Activated T-helper 2 cell treated with anti-CD3 and anti-CD28 coated beads, Interferon-gamma antibody, Interleukin-2, Interleukin-4, amounts not matched to agents 10 μg/mL and 5 μg/mL and 100 μg/mL, durations not matched to agents 14 hours and 24 hours and 36 hours (primary cell): ENCODE measurements at places on chromosomes 13 and 19. TPM values are rescaled to one million over a fixed set of nuclear protein-coding genes. Genes with fewer than 3 reads are reported as not detected.

The STX10 gene
- 68.9 and 69.1 TPM in 2 replicates for total RNA-seq

The ZNF534 gene
- total RNA-seq, result not detected in 2 replicates

- H3K27me3 ChIP-seq, result no peaks in the 10 kb centered on the region
- DNase-seq, result no peak
- no peak overlapping the region for H3K4me3 ChIP-seq
- no peaks in the 10 kb centered on the region for H3K36me3 ChIP-seq
These were observed 23.8 kb upstream of the LMO7 start for GRCh38 chr13:75612354-75612753.

DNA sequence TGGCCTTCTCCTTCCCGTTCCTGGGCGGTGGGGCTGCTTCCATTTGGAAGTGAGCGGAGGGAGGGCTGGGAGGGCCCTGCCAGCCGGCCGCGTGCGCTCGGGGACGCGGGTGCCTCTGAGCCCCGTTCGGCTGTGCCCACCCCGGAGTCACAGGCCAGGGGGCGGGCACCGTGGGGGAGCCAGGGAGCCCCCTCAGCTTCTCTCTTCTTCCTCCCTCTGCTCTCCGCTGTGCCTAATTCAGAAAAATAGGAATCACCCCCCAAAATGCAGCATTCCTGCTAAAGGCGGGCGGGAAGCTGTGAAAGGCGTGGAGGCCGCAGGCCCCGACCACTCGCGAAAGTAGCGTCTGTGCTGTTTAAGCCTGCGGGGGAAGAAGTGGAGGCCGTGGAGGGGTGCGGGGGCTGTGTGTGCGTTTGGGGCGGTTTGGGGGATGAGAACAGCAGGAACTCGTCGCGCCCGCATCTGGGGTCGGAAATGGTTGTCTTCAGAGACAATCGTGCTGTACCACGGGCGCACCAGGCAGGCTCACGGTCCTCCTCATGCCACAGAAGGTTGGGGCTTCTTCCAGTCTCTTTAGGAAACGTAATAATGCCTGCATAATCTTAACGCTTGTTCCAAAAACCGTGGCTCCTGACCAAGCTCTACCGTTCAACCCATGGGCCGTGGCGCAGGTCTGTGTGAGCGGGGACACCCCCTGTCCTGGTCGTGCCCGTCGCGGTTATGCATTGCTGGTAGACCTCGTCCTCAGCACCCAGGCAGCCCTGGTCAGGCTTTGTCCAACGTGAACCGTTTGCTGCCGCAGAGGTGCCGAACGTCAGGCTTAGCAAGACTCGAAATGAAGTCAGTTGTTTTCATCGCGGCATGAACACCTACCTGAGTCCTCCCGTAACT lies 110.4 kb upstream of the SOX1 start:
- no peaks in the 10 kb centered on the region for H3K4me1 ChIP-seq
- H3K36me3 ChIP-seq, result no peaks in the 10 kb centered on the region
- no peak for DNase-seq

The DCT gene
- 0.07 TPM in 1 of 2 replicates, not detected in the other for total RNA-seq

- H3K36me3 ChIP-seq, result peaks cover 52% of the 10 kb centered on the region
- H3K4me1 ChIP-seq, result peaks cover 5% of the 10 kb centered on the region
- H3K27me3 ChIP-seq, result no peaks in the 10 kb centered on the region
- H3K4me3 ChIP-seq, result no peak overlapping the region
These were observed 29.0 kb downstream of the EXOSC8 start for GRCh38 chr13:37029617-37030016.

- no peaks in the 10 kb centered on the region for H3K27me3 ChIP-seq
- no peak overlapping the region for H3K4me3 ChIP-seq
- no peak overlapping the region for H3K27ac ChIP-seq
- H3K4me1 ChIP-seq, result no peaks in the 10 kb centered on the region
- H3K36me3 ChIP-seq, result peaks cover 15% of the 10 kb centered on the region
- DNase-seq, result no peak
These were observed 29.8 kb downstream of the ZNF571 start for GRCh38 chr19:37564624-37565369.

DNA sequence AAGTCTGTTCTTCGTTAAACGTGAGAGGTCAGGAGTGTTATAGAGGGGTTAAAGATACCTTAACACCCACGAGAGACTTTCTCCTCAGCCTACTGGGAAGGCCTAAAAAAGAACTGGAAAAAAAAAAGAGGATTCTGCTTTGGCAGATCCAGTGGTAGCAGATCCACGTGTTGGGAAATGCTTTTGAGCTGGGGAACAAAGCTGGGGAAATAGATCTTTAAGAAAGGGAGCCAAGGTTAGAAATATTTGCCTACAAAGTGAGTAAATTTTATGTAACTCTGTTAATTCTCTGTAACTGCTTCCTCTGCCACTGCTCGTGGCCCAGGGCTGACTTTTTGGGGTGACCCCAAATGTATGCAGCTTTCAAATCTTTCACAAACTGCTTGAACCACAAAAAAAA lies 11.7 kb downstream of the RFX2 start:
- no peak for DNase-seq
- no peak overlapping the region for H3K27ac ChIP-seq
- no peaks in the 10 kb centered on the region for H3K27me3 ChIP-seq
- no peak overlapping the region for H3K4me3 ChIP-seq
- H3K4me1 ChIP-seq, result peaks cover 12% of the 10 kb centered on the region

DNA sequence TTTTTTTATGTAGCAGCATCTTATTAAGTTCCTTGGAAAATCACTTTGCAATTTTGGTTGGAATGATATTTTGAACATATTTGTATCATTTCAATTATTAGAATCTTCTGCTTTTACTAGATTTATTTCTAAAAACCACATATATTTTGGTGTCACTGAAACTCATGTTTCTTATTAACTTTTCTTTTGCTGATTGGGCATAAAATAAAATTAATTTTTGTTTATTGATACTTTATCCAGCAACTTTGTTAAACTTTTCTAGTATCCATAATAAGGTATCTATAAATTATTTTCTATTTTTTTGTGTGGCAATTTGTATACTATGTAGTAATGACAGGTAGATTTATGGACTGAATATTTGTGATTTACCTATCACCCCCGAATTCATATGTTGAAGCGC lies 556.4 kb upstream of the ATXN8OS start:
- DNase-seq, result no peak
- no peak overlapping the region for H3K4me3 ChIP-seq
- no peaks in the 10 kb centered on the region for H3K4me1 ChIP-seq
- no peaks in the 10 kb centered on the region for H3K36me3 ChIP-seq
- H3K27me3 ChIP-seq, result no peaks in the 10 kb centered on the region

GRCh38 chr19:30523791-30524190 lies 151.6 kb downstream of the ZNF536 start:
- H3K4me3 ChIP-seq, result no peak overlapping the region
- no peaks in the 10 kb centered on the region for H3K27me3 ChIP-seq
- DNase-seq, result no peak

- H3K4me3 ChIP-seq, result no peak overlapping the region
- peaks cover 2% of the 10 kb centered on the region for H3K4me1 ChIP-seq
- no peak for DNase-seq
- H3K27me3 ChIP-seq, result no peaks in the 10 kb centered on the region
These were observed 23.2 kb upstream of the CRTC1 start for GRCh38 chr19:18660051-18660910.

DNA sequence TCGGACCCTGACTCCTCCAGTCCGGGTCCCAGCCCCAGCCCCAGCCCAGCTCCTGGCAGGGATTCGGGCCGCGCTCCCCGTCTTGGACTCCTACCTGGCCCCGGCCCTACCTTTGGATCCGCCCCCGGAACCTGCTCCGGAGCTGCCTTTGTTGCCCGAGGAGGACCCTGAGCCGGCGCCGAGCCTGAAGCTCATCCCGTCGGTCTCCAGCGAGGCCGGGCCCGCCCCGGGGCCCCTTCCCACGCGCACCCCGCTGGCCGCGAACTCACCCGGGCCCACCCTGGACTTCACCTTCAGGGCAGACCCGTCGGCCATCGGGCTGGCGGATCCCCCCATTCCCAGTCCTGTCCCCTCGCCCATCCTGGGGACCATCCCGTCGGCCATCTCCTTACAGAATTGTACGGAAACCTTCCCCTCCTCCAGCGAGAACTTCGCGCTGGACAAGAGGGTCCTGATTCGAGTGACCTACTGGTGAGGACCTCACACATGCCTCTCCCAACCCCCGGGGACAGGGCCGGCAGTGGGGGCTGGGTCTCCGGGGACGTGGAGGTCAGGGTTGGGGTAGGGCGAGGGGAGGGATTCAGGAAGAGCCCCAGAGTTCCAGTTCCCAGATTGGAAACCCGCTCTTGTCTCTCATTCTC lies 732 bp downstream of the SELENOV start:
- H3K27ac ChIP-seq, result no peak overlapping the region
- peaks cover 43% of the 10 kb centered on the region for H3K27me3 ChIP-seq
- H3K4me1 ChIP-seq, result peaks cover 8% of the 10 kb centered on the region

DNA sequence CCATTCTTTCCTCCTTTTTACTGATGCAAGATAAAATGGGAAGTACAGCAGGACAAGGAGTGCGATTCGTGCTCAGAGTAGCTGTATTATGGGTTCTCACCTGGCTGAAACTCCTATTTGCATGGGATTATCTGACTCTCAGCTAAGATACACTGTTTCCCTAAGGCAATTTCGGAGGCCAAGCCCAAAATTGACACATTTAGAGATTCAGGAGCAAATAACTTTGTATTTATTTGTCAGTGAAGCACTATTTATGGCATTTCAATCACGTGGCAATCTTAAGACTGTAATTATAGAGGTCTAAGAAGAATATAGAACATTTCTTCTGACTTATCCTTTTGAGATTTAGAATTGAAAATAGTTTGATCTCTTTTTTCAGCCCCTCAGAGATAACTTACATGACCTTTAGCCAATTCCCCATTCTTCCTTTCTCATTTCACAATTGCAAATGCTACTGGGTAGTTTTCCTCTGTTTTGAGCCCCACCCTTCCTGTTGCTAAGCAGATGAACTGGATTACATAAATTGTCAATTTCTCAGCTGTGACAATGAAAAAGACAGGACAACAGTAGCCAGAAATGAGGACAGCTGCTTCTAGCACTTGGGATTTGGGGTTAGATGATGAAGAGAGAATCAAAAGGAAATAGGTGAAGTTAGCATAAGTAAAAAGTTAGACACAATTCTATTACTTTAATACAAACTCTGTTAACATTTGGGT lies 122.7 kb upstream of the FRY start:
- no peaks in the 10 kb centered on the region for H3K36me3 ChIP-seq
- H3K27ac ChIP-seq, result no peak overlapping the region
- H3K27me3 ChIP-seq, result peaks cover 23% of the 10 kb centered on the region
- DNase-seq, result no peak
